ENCODE measurements at places on chromosomes 4 and X.

- DNase-seq: no peak
These were observed 121.8 kb downstream of the TSPAN5 start for GRCh38 chr4:98536631-98537030.

DNA sequence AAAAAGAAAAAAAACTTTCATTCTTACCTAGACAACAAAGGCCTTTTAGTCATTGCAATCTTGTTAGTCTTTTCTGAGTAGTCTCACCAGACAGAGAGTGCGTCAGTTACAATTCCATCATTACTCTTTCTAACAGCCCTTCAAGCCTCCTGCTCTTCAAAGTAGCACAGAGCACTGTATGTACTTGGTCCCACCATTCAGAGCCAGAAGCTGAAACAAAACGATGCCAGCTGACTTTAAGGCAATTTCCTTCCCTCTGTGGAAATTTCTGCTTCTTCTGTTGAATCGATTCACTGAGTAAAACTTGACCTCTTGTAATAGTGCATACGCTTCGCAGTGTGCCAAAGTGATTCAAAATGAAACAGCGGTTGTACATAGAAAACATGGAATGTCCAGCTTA lies 57.7 kb upstream of the TENM3 start:
- DNase-seq: no peak

DNA sequence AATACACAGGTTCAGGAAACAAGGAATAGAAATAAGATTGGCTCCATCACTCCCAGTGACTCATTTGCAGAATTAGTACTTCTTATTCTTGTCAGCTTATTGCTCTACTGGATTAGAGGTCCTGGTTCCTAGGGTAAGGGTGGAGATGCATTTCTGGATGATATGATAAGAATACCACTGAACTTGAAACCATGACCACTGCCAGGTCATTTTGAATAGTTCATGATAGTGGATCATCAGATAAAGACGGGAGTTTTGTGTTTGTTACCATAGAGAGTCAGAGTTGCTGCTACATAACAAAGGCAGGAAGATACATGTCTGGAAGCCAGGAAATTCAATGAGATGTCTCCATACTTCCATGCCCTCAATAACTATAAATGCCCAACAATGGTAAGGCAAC lies 109.2 kb upstream of the FAT1 start:
- no peak for DNase-seq

GRCh38 chr4:185463541-185463940 lies 8.0 kb downstream of the CCDC110 start:
- DNase-seq: no peak

- DNase-seq: no peak
These were observed at the start of gene ZNF732 for GRCh38 chr4:304969-305680. TSS of gene ZNF732 (minus strand) at chr4:305474. CDS start at chr4:305310, 164 bp downstream.
